ENCODE measurements at places on chromosomes 1 and 21.

- no peak for DNase-seq
Measured at GRCh38 chr1:39751595-39751994, 12.9 kb downstream of the PPIE start.

- DNase-seq: no peak
Measured at GRCh38 chr1:187961895-187962294, 1133.1 kb downstream of the PLA2G4A start.

DNA sequence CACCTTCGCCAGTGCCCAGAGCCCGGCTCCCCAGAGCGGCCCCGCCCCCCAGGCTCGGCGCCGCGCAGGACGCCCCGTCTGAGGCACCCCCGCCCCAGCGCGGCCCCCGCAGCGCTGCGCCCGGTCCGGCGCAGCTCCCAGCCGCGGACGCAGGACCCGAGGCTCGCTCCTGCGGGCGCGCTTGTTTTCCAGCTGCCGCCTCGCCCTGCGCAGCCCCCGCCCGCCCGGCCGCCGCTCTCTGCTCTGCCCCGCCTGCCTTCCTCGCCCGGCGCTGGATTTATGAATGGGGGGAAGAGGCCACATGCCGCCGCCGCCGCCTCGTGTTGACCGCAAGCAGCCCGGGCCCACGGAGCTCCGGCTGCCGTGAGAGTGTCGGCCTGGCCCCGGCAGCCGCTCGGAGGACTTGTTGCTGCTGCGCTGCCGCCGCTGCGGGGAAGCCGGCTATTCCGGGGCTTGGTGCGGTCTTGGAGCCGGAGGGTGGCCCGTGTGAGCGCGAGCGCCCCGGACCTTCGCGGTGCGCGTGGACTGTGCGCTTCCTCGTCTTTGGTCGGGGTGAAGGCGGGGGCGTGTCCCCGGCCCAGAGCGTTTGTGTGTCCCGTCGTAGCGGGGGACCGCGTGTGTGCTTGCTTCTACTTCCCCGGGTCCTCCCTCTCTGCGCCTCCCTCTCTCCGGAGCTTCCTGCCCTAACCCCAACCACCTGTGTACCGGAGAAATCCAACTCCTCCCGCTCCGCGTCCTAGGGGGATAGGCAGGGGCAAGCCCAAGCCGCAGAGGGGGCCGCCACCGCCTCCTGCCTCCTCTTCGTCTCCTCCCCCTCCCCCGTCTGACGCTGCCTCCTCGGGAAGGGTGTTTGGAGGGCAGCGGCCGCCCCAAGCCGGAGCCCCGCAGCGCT, 736 bp downstream of the KCNC4 start:
- no peak for DNase-seq

- DNase-seq: no peak
Measured at GRCh38 chr1:151893176-151893924, 16.0 kb downstream of the THEM4 start.

DNA sequence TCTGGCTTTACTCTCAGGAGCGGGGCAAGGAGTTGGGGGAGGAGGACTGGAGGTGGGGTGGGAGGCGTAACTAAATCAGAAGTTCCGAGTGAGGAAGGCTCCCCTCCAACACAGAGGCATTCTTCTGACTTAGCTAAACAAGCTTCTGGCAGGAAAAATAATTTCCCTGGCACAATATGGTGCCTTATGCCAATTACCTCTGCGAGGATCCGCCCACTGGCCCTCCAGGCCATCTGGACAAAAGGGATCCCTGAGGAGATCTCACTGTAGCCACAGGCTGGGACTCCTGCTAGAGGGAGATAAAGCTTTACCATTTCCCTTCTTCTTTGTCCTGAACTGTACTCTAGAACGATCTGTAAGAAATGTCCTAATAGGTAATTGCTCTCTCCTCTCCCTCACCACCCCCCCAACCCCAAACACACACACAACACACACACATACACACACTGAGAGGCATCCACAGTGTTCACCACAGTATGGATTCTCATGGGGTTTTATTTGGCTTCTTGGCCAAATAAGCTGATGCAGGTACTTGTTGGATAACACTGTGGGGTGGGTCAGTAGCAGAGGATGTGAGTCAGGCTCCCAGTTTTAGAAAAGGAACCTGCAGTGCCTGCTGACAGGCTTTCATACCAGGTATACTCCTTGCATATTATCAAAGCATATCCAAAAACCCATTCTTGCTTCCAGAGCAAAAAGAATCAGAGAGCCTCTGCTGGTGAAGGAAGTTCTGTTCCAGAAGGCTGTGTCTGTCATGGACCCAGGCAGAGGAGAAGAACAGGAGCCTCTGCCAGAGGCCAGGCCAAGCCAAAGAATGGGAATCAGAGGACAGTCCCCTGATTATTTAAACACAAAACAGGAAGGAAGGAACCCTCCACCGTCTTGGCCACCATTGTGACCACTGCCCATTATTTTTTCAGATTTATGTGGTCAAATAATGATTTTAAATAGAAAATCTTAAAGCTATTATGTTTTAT, 169.1 kb downstream of the C1orf21 start:
- DNase-seq: no peak

- DNase-seq: no peak
Measured at GRCh38 chr21:28454564-28455252, 538.0 kb downstream of the LTN1 start.

DNA sequence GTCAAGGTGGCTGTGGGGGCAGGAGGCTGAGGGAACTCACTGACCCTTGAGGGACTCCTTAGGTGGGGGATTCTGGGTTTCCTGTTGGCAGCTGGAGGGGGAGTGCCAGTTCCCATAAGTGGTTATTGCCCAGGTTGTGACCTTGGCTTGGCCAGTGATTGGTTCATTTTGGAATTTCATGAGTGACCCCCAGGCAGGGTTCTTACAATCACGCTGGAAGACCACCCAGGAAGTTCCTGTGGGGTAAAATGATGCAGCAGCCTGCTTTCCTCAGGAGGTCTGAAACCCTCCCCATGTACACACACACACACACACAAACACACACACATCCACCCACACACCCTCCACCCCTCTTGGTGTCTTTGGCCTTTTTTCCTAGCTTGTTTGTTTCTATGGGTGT, 16.9 kb downstream of the VANGL1 start:
- DNase-seq: no peak

- no peak for DNase-seq
Measured at GRCh38 chr1:26775666-26776065, 12.1 kb upstream of the PIGV start.

GRCh38 chr1:172002725-172003345, 161.5 kb downstream of the DNM3 start:
- peak; percentile 10 for DNase-seq

GRCh38 chr1:111988377-111988742, 1.1 kb downstream of the KCND3 start:
- no peak for DNase-seq

DNA sequence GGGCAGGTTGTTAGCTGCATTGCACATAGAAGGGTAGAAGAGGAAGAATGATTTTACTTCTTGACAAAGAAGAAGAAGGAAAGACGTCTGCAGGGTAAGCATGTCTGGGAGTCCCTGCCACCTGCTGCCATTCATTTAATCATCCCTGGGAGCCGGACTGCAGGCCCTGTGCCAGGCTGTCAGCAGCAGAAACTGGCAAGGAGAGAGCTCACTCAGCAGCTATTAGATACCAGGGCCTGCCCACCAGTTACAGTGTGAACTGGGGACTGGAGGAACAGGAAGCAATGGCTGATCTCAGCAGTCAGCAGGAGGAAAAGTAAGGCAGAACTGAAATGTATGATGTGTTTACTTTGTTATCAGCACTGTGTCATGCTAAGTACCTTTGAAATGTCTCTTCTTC, 75.7 kb upstream of the C1orf87 start:
- DNase-seq: no peak

DNA sequence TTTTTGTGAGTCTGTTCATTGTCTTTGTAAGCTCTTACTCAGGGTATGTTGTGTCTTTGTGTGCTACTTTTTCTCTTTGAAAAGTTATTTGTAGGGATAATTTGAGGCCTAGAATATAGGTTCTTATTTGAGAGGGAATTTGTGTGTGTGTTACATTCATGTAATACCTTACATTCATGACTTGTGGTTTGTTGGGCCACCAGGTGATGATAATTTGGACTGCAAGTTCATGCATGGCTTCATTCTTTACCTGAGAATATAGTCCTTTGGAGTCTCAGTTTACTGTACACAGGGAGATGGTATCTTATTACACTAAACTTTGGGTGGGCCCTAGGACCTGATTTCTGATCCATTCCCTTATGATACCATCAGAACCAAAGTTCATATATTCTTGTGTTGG, 51.8 kb upstream of the FASLG start:
- DNase-seq: no peak

DNA sequence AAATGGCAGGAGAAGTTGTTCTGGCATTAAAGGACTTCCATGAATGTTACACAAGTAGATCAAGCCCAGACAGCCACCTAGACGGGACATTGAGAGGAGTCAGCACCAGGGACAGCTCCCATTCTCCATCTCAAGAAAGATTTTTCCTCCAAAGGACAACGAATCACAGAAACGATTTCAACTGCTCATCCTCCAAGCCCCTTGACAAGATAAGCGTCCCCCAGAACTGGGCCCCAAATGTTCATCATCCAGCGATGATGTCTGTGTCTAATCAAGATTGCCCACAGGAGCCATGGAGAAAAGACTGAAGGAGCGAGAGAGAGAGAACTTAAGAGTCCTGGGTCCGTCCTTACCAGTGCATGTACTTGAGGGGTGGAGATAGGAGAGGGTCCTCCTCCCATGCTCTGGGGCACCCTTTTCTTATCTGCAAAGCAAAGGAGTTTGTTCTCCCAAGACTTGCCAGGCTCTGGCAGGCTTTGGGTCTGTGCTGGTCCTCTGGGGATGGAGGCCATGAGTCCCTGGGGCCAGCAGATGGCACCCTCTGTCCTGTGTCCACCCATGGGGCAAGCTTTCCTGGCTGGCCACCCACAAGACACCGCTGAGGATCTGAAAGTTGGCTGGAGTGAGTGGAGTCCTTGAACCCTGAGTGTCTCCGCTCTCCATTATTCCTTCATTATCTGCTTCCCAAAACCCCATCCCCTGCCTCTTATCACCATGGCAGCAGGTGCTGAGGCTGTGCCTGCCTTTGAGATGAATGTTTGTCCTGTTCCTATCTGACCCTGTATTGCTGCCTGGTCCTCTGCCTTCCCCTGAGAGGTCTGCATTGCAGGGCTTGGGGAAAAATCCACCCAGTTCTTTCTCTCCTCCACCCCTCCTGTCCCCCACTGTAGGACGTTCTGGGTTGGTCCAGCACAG, 164.6 kb downstream of the ACTL8 start:
- DNase-seq: no peak

DNA sequence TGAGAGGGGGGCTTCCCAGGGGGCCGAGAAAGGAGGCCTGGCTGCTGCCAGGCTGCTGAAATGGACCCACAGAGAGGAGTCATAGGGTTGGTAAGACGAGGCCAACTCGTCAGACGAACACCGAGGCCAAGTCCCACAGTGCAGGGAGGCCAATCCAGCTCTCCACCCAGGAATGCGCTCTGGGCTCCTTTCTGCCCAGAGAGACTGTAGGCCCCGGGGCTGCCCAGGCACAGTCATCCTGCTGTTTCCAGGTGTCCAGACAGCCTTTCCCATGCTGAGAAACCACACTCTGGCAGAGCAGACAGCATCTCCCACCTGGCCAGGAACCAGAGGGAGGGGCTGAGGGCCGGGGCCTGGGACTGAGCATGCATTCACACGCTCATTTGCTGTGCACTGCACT, 26.7 kb upstream of the RSPO1 start:
- no peak for DNase-seq

DNA sequence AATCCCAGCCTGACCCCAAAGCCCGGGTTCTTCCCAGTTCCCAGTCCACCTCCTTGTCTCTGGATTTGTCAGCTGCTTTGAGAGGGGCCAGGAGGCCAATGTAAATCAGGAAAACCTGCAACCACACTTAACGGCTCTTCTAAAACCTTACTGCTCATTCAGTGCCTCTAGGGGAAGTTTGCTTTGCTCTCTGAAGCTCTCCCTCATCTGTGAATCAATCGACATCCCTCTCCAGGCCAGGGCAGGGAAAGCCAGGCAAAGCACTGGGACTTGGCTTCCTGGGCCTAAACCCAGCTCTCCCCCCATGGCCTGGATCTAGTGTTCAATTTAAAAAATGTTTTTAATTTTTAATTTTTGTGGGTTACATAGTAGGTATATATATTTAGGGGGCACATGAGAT, 9.3 kb downstream of the NKAIN1 start:
- no peak for DNase-seq

DNA sequence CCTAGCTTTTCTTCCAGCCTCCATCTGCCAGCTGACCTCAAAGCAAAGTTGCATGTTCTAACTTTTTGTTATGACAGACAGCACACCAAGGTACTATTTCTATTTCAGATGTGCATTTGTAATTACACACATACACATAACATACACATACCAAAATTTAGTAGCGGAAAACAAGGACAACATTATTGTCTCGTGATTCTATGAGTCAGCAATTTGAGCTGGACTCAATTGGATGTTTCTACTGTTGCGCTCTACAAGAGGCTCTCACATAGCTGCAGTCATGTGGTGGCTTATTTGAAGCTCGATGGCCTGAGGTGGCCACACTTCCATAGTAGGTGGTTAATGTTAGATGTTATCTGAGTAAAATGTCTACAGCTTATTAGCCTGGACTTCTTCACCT, 1010.1 kb upstream of the B3GALT2 start:
- DNase-seq: no peak

DNA sequence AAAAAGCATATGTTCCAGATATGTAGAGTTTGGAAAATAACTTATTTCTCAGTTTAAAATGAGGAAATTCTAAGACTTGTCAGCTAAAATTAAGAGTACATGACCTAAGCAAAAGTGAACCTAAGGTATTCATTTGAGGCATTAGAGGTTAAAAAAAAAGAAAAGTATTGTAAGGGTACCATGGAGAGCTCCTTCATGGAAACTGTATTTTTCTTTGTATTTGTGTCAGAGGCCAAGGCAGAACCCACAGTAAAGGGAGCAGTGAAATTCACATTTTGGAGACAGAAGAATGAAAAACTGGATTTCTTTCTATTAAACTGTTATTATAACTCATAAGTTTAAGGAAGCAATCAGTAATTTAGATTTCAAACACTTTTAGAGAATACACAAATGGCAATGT, 1494.8 kb downstream of the KCNT2 start:
- no peak for DNase-seq

DNA sequence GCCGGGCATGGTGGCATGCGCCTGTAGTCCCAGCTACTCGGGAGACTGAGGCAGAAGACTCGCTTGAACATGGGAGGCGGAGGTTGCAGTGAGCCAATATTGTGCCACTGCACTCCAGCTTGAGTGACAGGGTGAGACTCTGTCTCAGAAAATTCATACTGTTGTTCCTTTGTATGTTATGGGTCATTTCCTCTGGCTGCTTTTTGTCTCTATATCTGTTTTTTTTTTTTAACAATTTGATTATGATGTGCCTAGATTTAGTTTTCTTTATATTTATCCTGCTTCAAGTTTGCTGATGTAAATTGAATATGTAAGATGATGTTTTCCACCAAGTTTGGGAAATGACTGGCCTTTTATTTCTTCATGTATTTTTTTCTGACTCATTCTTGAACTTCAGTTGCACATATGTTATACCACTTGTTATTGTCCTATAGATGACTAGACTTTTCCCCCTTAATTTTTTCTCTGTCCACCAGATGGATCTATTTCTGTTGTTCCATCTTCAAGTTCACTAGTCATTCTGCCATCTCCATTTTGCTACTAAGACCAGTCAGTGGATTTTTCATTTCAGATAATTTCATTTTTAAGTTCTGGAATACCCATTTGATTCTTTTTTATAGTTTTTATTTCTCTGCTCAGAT, 173.5 kb downstream of the GALNT2 start:
- DNase-seq: no peak

All from NCI-H2107 (cell line).